ENCODE measurements at places on chromosomes 12 and 14. TPM values are rescaled to one million over a fixed set of nuclear protein-coding genes. Genes with fewer than 3 reads are reported as not detected.
A peak's percentile ranks its signal among the peaks of the same experiment; 100 is the strongest.

NUDT14 gene
- 27.8 TPM for polyA plus RNA-seq

RPGRIP1 gene
- polyA plus RNA-seq: 0.26 TPM

CPNE6 gene
- polyA plus RNA-seq: not detected

KRT85 gene
- 4.8 TPM for polyA plus RNA-seq

FERMT2 gene
- polyA plus RNA-seq: 42.9 TPM

- DNase-seq: peak; percentile 48
Observed at GRCh38 chr12:122079033-122079531, 526 bp downstream of the MLXIP start.

DNA sequence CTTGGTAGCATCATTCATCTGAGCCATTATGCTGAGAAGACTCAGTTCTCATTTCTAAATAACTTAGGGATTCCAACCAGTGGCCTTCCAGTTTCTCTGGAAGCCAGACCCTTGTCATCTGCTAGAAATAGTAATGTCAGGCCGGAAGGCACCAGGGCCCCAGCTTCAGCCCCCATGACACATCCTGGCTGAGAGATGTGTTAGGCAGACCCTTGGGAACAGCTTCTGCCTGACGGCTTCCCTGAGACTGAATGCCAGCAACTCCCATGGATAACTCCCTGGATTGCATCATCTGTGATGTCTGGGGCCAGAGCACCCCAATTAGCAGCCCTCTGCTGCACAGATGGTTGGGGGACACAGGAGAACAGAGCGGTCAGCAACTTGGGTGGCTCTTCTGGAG, 583.5 kb upstream of the TBX3 start:
- DNase-seq: no peak

- no peak for DNase-seq
Observed at GRCh38 chr12:94589591-94590001, 60.8 kb downstream of the TMCC3 start.

DNA sequence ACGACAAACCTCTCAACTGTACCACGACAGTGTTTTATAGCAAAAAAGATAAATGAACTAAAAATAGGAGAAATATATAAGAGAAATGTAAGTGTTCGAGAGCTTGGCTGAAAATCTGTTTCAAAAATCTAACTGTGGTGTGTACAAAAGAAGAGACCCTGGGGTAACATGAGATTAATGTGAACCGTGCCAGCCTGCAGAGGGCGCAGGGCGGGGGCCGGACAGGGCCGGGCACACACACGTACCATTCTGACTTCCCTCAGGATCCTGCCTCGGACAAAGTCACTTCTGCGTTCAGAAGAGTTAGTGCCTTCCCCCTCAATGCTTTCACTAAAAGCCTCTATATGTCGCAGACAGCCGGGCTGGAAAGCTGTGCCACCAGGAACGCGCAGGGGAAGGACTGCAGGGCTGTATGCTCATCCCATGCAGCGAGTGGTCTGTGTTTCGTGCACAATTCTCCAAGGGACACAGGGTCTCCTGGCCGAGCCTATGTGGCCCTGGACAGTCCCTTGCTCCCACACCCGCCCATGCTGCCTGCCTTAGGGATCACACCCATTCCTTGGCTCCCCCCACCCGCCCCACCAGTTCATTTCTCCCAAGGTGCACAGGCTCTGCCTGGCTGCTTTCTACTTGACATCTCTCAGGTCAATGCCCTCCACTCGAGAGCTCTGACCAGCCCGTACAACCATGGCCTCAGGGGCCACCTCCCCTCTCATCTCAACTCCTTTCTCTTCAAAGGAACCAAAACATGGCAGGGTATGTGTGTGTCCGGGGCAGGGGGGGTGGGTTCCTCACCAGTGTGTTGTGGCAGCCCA, 8.5 kb downstream of the CDCA4 start:
- DNase-seq: peak; percentile 66

GRCh38 chr12:43095669-43096280, 456.2 kb downstream of the ADAMTS20 start:
- no peak for DNase-seq

DNA sequence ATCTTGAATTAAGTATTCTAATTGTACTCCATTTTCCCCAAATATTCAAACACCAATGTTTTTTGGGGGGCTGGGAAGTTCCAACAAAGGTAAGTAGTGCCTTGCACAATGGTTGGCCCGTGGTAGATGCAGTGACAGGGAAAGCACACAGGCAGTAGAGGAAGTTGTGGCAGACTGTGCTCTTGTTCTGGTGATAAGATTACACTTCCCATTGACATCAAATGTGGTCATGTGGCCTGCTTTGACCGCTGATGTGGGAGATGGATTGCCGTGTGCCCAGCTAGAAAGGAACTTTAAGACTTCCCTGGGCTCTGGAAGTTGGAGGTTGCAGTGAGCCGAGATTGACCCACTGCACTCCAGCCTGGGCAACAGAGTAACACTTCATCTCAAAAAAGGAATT, 223.8 kb downstream of the VRK1 start:
- DNase-seq: no peak

DNA sequence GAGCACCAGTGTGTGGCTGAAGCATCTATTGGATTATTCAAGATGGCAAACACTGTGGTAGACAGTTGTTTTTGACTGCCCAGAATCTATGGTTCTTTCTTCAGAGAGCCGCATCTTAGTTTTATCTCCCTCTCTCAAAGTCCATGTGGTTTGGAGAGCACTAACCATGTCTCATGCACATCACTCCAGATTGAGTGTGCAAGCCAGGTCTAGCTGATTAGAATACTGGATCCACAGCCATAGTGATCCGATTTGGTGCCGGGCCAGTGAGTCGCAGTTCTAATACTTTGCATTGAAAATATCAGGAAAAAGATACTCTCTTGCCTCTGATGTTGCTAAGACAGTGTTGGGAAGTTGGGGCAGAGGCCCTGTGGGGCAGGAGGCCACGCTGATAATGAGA, 4.6 kb upstream of the SBNO1 start:
- DNase-seq: no peak

Data from A549 (cell line).